Left ventricle myocardium superior (tissue), 1 donor: ENCODE measurements at places on chromosomes 7 and 10. TPM values are rescaled to one million over a fixed set of nuclear protein-coding genes. Genes with fewer than 3 reads are reported as not detected.

DNA sequence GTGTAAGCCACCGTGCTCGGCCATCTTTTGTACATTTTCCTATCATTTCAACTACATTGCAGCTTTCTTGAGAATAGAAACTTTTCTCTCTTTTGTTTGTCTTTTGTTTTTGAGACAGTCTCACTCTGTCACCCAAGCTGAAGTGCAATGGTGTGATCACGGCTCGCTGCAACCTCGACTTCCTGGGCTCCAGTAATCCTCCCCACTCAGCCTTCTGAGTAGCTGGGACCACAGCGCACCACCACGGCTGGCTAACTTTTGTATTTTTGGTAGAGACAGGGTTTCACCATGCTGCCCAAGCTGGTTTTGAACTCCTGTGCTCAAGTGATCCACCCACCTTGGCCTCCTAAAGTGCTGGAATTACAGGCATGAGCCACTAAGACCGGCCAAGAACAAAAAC, 31.3 kb upstream of the DAGLB start:
- no peak for DNase-seq

- peak; percentile 99 for DNase-seq
Measured at GRCh38 chr10:5889624-5890451, at the start of the genes ANKRD16 and FBH1. TSS of gene ANKRD16 (minus strand) at chr10:5889893. CDS start at chr10:5889354, 539 bp downstream. TSS of gene FBH1 (plus strand) at chr10:5890243. CDS start at chr10:5890346, 103 bp downstream.

- no peak for DNase-seq
Measured at GRCh38 chr10:527416-527815, 162.1 kb downstream of the DIP2C start.

The AGR2 gene
- total RNA-seq = not detected

The RAPGEF5 gene
- total RNA-seq = 11.4 TPM

DNA sequence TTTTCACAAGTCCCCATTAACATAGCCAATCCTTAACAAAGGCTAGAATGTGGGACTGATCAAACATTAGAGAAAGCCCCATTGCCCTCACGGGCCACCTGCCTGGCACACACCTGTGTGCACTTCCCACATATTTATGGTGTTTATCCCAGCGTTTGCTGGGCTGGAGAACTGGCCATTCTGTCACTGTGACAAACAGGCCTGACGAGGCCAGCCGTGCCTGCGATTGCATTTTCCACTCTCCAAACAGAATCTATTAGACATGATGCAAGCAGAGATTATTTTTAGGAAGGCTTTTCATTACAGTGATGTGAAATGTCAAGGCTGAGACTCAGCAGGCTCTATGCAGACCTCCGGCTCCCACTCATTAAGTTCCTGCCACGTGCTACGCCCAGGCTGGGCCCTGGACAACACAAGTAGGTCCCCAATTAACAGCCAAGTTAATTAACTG, 20.4 kb downstream of the PTPRN2 start:
- DNase-seq = no peak

- no peak for DNase-seq
Measured at GRCh38 chr10:37930423-37930822, 46.0 kb downstream of the ZNF25 start.

The LAMB4 gene
- total RNA-seq = 0.22 TPM

DNA sequence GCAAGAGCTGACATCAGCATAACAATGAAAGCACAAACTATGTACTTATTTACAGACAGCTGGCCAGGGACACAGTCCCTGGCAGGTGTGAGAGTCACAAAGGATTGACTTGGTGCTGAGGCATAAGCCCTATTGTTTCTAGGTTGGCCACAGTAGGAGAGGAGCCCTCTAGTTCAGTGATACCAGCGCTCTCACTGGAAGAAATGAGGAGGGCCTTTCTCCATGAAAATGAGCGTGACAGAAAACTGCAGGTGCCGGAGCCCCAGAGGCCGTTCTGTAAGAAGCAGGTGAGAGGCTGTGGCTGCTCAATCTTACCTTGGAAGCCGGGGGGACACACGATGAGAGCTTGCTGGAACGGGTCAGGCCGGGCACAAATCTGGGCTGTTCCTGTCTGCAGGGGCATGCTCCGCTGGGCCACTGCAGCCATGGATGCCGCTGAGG, 90.5 kb downstream of the CLEC2L start:
- no peak for DNase-seq

The CNPY1 gene
- not detected for total RNA-seq
